ENCODE measurements at places on chromosomes 5 and 9.

- no peak for DNase-seq
Measured at GRCh38 chr5:32127711-32128110, 46.4 kb downstream of the GOLPH3 start.

DNA sequence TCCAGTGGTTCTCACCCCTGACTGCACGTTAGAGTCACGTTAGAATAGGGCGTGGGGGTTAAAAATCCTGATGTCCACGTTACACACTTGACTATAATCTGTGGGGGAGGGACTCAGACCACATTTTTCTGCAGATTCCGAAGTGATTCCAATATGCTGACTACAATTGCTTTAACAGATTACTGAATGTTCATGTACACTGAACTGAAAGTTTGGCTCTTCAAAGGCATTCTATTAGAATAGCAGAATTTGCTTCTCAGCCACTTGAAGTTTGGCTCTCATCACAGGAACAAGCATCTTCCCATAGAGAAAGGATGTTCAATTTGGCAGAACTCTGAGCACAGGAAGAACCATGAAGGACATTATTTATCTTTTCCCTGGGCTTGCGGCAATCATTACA is 84.5 kb downstream of the HAPLN1 start:
- no peak for DNase-seq

GRCh38 chr9:89748021-89748670 is 143.3 kb downstream of the GADD45G start:
- DNase-seq: no peak

GRCh38 chr9:136748666-136749611 is 614 bp upstream of the LCN6 start:
- no peak for DNase-seq

DNA sequence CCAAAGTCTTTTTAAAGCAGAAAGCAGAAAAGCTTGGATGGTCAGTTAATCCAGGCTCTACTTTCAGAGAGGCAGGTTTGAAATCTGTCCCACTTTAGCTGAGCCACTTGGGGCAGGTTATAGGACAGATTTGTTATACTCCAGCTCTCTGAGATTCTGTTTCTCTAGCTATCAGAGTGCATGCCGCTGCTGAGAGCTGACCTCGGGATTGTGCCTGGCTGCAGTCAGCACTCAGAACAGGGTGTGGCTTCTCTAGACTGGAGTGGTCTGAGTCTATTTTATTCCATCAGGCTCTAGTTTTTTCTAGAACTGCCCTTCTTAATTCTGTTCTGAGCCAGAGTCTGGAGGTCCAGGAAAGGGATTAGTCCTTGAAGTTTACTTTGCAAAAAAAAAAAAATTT is 67.7 kb downstream of the NDFIP1 start:
- DNase-seq: no peak

DNA sequence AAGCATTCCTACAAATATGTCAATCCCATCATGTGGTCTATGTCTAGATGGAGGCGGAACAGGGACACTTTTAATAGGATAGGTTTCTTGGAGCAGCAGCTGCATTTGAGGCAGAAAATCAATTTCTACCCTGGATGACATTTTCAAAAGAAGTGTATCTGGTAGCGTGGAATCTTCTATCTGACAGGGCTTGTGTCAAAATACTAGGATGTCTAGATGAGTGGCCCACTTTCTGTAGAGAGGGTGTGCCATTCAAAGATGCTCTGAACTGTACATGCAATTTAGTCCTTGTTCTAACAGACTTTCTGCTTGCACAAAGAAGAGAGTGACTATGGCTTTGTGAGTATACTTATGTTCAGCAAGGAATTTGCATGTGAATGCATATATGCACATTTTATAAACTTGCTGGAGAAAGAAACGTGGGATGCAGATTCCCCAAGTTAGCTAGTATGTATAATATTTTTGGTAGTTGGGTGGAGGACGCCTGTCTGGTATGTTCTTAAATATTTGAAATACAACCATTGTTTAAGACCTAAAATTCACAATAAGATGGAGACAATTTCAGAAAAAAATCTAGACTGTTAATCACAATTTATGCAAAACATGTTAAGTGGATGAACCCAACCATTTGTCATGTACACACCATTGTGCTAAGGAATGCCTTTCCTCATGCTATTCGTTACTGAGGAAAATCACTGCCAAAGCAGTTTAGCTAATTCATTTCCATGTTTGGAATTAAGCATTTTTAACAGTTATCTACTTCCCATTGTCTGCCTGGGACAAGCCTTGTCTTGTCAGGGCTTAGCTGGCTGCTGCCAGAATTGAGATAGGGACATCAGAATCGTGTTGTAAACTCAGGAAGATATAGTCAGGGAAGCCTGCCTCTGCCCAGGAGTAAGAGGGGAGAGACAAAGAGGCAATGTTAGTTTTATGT is 129.1 kb upstream of the MEF2C start:
- no peak for DNase-seq

- no peak for DNase-seq
Measured at GRCh38 chr5:32507738-32508434, 63.3 kb upstream of the ZFR start.

DNA sequence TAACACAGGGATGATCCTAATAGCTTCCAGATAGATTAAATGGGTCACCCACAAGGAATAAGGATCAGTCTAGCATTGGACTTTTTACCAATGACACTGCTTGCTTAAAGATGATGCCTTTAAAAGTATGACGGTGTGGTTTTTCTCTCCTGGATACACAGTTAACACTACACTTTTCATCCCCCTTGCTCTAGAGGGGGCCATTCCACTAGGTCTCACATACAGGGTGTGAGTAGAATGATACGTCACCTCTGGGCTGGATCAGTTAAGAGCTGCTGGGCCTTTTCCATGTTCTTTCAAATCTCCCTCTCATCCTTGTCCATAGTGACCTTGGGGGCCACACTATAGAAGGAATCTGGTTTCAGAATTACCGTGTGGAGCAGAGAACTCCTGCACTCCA is 140.6 kb downstream of the FSTL4 start:
- DNase-seq: no peak

GRCh38 chr5:175750511-175750931 is 92.7 kb downstream of the HRH2 start:
- no peak for DNase-seq

DNA sequence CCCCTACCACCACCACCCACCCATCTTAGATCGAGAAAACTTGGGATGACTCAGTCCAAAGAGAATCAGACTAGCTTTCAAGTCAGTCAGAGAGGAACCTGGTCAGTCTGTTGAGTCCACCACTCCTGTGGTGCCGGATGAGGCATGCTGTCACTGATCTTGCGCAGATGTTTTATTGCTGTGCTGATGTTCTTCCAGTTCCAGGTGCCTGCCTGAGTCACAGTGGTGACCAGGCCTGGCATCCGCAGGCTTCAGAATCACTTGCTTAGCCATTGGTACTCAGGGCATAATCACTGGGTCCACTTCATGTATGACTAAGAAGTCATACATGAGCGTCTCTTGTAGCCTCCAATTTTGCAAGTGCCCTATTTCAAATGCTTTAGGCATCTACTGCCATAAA is 114.1 kb downstream of the MUSK start:
- DNase-seq: no peak

DNA sequence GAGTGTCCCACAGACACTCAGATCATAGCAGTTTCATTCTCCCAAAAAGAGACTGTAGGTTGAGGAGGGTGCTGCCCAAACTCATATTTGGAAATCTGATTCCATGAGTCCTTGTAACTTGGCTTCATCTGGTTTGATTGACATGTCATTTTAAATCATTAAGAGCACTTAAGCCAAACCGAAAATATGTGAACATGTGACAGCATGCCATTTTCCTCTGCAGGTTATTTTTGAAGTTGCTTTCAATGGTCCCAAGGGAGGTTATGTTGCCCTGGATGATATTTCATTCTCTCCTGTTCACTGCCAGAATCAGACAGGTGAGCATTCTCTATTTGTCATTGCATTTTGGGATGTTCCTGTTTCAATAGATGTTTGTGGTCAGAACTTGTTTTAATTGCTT is 87.6 kb downstream of the MAMDC2 start:
- DNase-seq: no peak

All from CD14-positive monocyte (primary cell).